Skeletal muscle tissue (tissue), 5 donors: ENCODE measurements at places on chromosomes 3 and 15. TPM values are rescaled to one million over a fixed set of nuclear protein-coding genes. Genes with fewer than 3 reads are reported as not detected.

The RARRES1 gene
- total RNA-seq, result 1.6 TPM

The MCTP2 gene
- 2.1 TPM for total RNA-seq

The TMCO5A gene
- total RNA-seq, result not detected

The ARGFX gene
- total RNA-seq, result not detected

The SH2D7 gene
- total RNA-seq, result not detected

The RARB gene
- 20.9 TPM for total RNA-seq

The ANKUB1 gene
- total RNA-seq, result not detected

The FAM3D gene
- not detected for total RNA-seq

The IGSF11 gene
- total RNA-seq, result 2.6 TPM

The IGF2BP2 gene
- 26.6 TPM for total RNA-seq
